KG1 (cell line): ENCODE measurements at places on chromosomes 3 and 15.

GRCh38 chr15:53830707-53831386, 71.4 kb upstream of the WDR72 start:
- DNase-seq, result no peak

GRCh38 chr3:159458010-159458409, 530.6 kb upstream of the IL12A start:
- no peak for DNase-seq

DNA sequence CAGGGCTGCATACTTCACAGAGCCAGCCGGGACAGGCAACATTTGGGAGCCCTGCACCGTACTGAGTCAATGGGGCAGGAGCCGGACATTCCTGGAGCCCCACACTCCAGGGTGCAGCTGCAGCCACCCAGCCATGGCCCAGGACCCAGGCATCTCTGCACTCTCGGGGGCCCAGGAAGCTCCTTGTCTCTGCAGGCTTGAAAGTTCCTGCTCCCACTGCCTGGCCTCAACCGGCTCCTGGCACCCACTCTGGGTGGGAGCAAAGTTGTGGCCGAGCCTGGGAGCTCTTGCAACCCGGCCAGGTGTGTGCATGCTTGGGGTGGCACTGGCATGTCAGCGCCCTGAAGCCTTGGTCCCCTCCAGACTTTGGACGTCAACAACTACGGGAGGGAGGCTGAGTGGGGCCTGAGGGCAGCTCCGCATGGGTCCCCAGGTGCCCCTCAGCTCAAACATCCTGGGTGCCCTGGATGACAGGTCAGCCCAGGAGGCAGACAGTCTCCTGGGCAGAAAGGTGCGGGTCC, 833.5 kb upstream of the CADM2 start:
- no peak for DNase-seq

DNA sequence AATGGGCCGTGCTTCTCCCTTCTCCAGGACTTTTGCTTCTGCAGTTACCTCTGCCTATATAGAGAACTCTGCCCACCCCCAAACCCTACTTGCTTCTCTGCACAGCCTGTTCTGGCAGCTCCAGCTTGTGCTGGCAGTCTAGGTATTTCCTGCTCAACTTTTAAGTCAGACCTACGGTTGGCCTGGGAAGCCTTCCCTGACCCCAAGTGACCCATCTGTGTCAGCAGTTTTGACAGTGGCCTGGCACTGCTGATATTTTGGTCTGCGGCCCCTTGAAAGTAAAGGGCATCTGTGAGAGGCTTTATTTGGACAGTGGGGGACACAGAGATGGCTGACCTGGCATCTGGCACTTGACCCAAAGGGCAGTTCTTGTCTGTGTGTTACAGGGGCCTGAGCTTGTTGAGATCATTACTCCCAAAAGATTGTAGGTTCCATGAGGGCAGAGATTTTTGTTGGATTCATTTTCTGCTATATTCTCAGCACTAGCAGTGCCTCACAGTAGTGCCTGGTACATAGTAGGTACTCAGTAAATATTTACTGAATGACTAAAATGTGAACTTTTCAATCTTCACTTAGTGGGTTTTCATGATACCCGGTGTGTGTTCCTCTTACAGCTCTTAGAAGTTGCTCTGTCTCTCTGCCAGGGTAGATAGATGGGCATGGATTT, 55.2 kb upstream of the TRAK1 start:
- DNase-seq, result no peak

- no peak for DNase-seq
These were observed 89.9 kb downstream of the IQSEC1 start for GRCh38 chr3:12983319-12983718.

DNA sequence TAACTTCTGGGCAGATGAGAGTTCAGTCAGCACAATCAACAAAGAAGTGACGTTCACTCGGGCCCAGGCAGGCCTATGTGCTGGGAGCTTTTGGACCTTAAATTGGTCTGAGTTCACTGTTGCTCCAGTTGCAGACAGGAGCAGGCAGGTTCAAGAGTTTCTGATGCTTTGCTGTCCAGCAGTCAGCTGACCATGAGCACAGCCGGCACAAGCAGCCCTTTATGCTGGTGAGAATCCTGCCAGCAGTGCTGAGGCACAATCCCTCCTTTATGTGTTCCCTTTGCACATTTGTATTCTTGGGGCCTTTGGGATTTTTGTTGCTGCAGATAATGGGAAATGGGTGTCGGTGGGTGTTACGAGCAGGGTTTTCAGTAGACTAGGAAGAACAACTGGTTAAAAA, 81.2 kb upstream of the GOLGA8J start:
- DNase-seq, result no peak

- no peak for DNase-seq
These were observed 276.3 kb downstream of the RYR3 start for GRCh38 chr15:33586786-33587697.

DNA sequence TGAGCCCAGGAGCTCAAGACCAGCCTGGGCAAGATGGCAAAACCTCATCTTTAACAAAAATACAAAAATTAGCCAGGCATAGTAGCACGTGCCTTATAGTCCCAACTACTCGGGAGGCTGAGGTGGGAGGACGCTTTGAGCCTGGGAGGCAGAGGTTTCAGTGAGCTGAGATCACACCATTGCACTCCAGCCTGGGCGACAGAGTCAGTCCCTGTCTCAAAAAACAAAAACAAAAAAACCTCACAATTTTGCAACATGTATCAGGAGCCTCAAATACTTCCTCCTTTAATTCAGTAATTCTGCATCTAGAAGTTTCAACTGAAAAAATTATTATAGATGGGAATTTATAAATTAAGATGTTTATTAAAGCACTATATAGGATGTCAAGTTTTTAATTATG, 1.1 kb downstream of the MRPL47 start:
- DNase-seq, result no peak

GRCh38 chr3:42214565-42215283, 51.3 kb downstream of the CCK start:
- no peak for DNase-seq

DNA sequence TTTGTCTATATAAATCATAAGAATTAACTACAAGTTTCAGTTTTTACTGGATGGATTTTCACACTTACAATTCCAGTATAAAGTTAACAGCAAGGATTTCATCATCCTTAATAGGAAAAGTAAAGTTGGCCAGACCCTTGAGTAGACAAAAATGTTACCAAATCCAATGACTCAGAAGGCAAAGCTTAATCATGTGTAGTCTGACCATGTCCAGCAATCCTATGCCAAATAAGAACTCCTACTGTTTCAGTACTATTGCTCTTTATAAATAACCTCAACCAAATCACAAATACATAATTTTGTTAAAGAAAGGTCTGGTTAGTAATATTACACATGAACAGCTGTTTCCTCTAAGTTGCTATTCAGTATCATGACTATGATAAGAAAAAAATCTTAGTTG, 35.0 kb downstream of the PLOD2 start:
- DNase-seq, result no peak

- DNase-seq, result no peak
These were observed 150.5 kb upstream of the UBE2E2 start for GRCh38 chr3:23052620-23053019.

DNA sequence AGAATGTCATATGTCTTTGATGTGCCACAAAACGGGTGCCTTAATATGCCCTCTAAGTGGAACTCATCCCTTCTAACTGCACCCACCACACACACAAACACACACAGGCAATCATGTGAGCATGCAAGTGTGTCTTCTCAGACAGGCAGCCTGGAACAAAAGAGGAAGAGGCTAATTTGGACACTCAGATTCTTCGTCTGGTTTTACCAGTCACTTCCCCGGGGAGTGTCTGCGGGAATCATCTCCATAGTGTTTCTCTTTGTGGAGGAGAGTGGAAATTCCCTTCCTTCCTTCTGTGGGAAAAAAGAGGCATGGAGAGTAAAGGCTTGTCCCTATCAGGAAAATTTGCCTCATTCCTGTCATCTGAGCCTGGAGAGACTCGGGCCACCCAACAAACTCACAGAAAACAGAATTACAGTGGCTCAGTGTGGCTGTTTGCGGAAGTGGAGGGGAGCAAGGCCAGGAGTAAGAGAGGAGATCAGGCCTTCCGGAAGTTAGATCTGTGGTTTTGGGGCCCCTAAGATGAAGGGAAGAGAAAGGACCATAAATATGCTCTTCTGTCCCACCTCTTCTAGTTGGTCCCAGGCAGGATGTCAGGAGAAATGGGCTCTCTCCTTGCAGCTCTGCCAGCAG, 212.6 kb upstream of the SEMA6D start:
- DNase-seq, result no peak

- DNase-seq, result no peak
These were observed 33.4 kb downstream of the CCDC33 start for GRCh38 chr15:74269362-74270035.

DNA sequence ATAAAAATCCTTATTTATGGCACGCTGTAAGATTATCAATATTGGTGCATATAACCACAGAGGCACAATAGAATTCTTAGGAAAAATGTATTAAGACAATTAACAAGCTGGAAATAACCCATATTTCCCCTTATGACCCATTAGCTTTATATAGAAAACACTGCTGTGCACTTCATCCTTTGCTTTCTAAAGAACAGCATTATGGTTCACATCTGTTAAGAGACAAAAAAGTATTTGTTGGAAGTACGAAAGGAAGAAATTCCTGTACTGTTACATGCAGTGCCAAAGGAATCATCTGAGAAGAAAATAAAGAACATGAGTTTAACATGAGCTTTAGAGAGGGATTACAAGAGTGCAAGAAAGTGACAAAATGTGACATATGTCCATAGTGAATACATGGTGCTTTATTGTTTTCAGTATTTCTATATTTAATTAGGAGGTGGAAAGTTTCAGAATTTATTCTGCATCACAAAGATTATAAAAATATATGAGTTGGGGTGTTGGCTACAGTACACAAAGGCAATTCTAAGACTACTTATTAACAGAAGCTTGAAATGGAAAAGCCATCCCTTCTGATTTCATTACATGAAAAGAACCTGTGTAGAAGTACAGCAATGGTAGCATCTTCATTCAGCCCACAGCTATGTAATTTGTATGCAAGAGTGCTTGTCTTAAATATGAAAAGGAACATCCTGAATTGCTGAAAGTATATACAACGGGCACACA, 6.8 kb downstream of the UBE3A start:
- no peak for DNase-seq

DNA sequence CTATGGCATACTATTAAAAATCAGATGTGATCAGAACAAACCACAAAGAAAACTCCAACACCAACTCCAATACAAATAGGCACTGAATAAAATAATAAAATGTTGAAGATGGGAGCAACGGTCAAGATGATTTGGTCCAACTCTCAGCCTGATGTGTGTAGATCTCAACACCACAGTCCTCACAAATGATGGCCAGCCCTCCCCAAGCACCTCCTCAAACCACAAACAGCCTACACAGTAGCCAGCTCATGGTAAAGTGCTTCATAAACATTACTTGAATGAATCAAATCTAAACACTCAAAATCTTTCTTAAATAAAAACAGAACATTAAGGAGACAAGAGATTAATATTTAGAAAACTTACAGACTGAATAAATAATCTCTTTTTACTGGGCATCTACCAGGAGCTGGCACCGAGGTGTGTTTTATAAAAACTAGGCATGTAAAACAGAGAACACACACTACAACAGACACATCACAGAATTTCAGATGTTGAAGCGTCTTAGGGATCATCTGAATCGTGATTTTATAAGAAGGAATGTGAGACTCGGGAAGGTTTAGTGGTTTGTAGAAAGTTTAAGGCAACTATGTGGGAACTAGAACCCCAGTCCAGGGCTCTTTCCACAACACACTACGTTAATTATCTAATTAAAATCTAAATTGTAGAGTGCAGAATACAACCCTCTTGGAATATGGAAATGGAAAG, 102.4 kb downstream of the MYLK start:
- DNase-seq, result no peak

GRCh38 chr15:100926971-100927756, 8.0 kb downstream of the LRRK1 start:
- DNase-seq, result no peak
